MCF 10A (cell line): ENCODE measurements at places on chromosomes 2 and 18. TPM values are rescaled to one million over a fixed set of nuclear protein-coding genes. Genes with fewer than 3 reads are reported as not detected.

Gene IL1F10
- not detected in 2 replicates for total RNA-seq

Gene SCG2
- 0.52 and 0.84 TPM in 2 replicates for total RNA-seq

Gene CDH19
- not detected in 2 replicates for total RNA-seq

Gene ITGB6
- total RNA-seq: 3.8 and 6.9 TPM in 2 replicates

Gene TSGA10
- 7.9 and 11.6 TPM in 2 replicates for total RNA-seq

Gene ACMSD
- not detected in 2 replicates for total RNA-seq

Gene CNGA3
- not detected in 2 replicates for total RNA-seq

Gene SIX3
- total RNA-seq: not detected in 2 replicates

Gene ABHD1
- total RNA-seq: not detected in 2 replicates

Gene DNER
- total RNA-seq: 49.2 and 62.6 TPM in 2 replicates

Gene DPYSL5
- not detected in 2 replicates for total RNA-seq

Gene L3MBTL4
- total RNA-seq: not detected in 2 replicates

Gene RGPD8
- total RNA-seq: 13.9 and 16.2 TPM in 2 replicates

Gene GTF3C2
- 47.5 and 47.8 TPM in 2 replicates for total RNA-seq

Gene DLX1
- total RNA-seq: 0.77 and 0.81 TPM in 2 replicates

Gene GCKR
- total RNA-seq: not detected in 2 replicates

Gene CSRNP3
- 0.05 and 0.33 TPM in 2 replicates for total RNA-seq

Gene ARHGEF33
- total RNA-seq: 0.07 and 0.76 TPM in 2 replicates

Gene SPATA3
- total RNA-seq: not detected in 2 replicates

Gene SLC19A3
- not detected in 2 replicates for total RNA-seq

Gene SLC38A11
- not detected in 2 replicates for total RNA-seq

Gene LANCL1
- 33.7 and 34.1 TPM in 2 replicates for total RNA-seq

Gene APCDD1
- total RNA-seq: 0.37 and 0.54 TPM in 2 replicates

Gene CABLES1
- 3.2 and 3.7 TPM in 2 replicates for total RNA-seq

Gene SCN2A
- not detected in 2 replicates for total RNA-seq

Gene CCDC148
- total RNA-seq: 0.51 and 0.96 TPM in 2 replicates

Gene ZNF804A
- total RNA-seq: 0.17 TPM in 1 of 2 replicates, not detected in the other

Gene HNRNPA3
- 142 and 179 TPM in 2 replicates for total RNA-seq

Gene PLCL1
- total RNA-seq: 0.12 and 0.22 TPM in 2 replicates

Gene C1GALT1C1L
- 0.27 TPM in 1 of 2 replicates, not detected in the other for total RNA-seq

Gene GCG
- not detected in 2 replicates for total RNA-seq

Gene CYBRD1
- total RNA-seq: 8.9 and 15.8 TPM in 2 replicates

Gene NEU4
- total RNA-seq: not detected in 2 replicates

Gene SPDYA
- total RNA-seq: 2.6 and 2.8 TPM in 2 replicates

Gene MC2R
- total RNA-seq: not detected in 2 replicates

Gene IL1RL1
- 10.0 and 25.6 TPM in 2 replicates for total RNA-seq

Gene RGPD3
- 0.20 TPM in 1 of 2 replicates, not detected in the other for total RNA-seq

Gene CTAGE1
- total RNA-seq: not detected in 2 replicates

Gene HOXD10
- not detected in 2 replicates for total RNA-seq

Gene AQP12B
- total RNA-seq: not detected in 2 replicates
